Left lobe of liver (tissue), 2 donors: ENCODE measurements at places on chromosomes 3 and 15. TPM values are rescaled to one million over a fixed set of nuclear protein-coding genes. Genes with fewer than 3 reads are reported as not detected.

LYZL4 gene
- total RNA-seq, result not detected

NANOGP8 gene
- total RNA-seq, result 0.45 TPM

BFSP2 gene
- not detected for total RNA-seq

CCDC54 gene
- total RNA-seq, result not detected

TERB2 gene
- not detected for total RNA-seq

DRD3 gene
- not detected for total RNA-seq
